Bronchial epithelial cell (primary cell): ENCODE measurements at places on chromosomes 11 and 22. TPM values are rescaled to one million over a fixed set of nuclear protein-coding genes. Genes with fewer than 3 reads are reported as not detected.

DNA sequence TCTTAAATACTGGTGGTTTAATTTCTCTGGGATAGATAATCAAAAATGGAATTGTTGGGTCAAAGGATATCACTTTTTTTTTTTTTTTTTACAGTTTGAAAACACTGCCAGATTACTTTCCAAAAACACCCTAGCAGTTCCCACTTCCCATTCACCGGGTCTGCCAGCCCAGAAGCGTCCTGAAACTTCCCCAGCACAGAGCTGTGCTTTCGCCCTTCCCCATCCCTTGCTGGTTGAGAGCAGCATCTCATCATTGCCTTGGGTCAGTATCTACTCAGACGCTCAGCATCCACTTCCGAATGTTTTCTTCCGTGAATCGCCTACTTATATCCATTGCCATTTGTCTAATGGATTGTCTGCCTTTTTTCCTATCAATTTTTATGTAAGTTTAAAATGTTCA lies 5.5 kb downstream of the CERK start:
- DNase-seq, result no peak

The RAG2 gene
- total RNA-seq, result not detected in 2 replicates

DNA sequence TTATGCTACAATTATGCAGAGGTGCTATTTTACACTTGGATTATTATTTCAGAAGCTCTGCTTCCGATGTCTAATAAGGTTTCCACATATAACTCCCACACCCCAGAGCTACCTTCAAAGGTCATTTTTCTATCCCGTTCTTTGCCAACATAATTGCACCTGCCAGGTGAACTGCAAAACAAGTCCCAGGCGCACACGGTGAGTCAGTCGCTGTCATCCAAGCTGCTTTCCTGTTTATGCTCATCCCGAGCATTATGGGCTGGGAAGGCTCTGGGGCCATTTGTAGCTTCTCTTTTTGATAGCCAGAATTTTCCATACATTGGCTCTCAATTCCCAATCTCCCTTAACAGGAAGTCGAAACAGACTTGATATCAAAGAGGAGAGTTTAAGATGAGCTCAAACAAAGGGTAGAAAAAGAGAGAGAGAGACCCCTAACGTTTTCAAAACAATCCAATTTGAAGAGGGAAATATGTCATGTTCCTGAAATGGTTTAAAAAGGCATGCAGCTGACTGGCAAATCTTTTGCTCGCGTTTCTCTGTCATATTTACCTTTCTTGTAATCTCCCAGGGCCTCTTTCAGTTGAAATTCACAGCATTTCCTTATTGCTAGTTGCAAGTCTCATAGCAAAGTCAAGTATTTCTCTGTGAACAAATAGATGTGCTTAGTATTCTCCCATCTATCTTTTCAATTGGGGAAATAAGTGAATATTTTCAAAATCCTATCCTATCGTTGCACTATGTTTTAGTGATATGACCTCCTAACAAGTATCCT lies 815.9 kb downstream of the KCNA4 start:
- DNase-seq, result no peak

DNA sequence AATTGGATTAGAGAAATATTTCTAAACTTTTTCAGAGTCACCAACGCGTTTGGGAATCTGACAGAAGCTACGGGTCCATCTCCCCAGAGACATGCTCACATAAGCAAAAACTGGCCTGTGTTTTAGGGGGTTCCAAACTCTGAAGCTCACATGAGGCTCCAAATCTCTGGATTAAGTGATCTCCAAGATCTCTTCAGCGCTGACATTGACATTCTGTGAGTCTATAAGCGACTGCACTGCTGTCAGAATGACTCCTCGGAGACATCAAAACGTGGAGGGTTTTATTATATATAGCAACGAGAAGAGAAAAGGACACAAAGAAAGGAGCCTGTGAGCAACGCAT lies 642 bp upstream of the SIK2 start:
- no peak for DNase-seq

GRCh38 chr11:118339281-118339961 lies 3.1 kb downstream of the CD3D start:
- DNase-seq, result no peak

DNA sequence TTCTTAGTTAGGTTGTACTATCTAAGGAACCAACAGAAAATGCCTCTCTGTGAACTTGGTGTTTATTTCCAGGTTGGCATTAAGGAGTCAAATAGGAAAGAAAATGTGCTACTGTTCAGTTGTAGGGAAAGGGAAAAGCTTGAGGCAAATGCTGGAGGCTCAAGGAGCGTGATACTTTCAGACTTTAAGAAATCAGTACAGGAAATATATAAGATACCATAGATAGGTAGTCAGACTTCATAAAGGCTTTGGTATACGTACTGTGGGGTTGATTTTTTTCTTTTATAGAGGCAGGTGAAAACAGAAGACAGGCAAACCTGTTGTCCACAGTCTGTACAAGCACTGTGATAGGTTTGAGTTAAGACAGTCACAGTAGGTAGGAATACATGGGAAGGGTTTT lies 30.8 kb downstream of the EP300 start:
- DNase-seq, result peak; percentile 53

The GSTT2B gene
- total RNA-seq, result 0.79 and 0.90 TPM in 2 replicates

The NCAM1 gene
- under 0.01 TPM in 1 of 2 replicates, not detected in the other for total RNA-seq

- no peak for DNase-seq
Measured at GRCh38 chr22:29016067-29016938, 45.3 kb downstream of the C22orf31 start.

DNA sequence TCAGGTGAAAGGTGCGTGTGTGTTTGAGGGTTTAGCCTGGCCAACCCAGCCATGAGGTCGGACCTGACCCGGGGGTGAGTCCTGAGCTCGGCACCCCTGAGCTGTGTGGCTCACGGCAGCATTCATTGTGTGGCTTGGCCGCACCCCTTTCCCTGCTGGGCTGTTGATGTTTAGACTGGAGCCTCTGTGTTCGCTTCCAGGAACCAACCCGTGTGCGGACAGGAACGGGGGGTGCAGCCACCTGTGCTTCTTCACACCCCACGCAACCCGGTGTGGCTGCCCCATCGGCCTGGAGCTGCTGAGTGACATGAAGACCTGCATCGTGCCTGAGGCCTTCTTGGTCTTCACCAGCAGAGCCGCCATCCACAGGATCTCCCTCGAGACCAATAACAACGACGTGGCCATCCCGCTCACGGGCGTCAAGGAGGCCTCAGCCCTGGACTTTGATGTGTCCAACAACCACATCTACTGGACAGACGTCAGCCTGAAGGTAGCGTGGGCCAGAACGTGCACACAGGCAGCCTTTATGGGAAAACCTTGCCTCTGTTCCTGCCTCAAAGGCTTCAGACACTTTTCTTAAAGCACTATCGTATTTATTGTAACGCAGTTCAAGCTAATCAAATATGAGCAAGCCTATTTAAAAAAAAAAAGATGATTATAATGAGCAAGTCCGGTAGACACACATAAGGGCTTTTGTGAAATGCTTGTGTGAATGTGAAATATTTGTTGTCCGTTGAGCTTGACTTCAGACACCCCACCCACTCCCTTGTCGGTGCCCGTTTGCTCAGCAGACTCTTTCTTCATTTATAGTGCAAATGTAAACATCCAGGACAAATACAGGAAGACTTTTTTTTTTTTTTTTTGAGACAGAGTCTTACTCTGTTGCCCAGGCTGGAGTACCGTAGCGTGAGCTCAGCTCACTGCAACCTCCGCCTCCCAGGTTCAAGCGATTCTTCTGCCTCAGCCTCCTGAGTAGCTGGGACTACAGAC lies 53.9 kb upstream of the PPP6R3 start:
- DNase-seq, result peak; percentile 8

The THRSP gene
- not detected in 2 replicates for total RNA-seq

DNA sequence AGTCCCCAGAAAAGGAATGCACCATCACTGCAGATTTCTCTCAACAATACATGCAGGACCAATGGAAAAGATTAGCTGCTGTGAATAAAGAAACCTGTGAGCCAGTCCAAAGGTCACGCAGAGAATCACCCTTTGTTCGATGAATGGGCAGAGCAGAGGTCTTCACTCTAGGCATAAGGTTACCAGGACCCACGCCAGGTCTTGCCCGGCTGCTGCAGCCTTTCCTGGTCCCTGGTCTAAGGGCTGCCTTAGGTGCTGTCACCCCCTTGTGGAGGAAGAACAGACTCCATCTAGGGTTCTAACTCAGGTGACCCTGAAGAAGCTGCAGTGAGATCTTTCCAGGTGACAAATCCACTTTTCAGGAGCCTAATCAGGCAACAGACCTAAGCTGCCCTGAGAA lies 29.0 kb upstream of the NAP1L4 start:
- DNase-seq, result peak; percentile 61

The OR52N4 gene
- total RNA-seq, result not detected in 2 replicates

DNA sequence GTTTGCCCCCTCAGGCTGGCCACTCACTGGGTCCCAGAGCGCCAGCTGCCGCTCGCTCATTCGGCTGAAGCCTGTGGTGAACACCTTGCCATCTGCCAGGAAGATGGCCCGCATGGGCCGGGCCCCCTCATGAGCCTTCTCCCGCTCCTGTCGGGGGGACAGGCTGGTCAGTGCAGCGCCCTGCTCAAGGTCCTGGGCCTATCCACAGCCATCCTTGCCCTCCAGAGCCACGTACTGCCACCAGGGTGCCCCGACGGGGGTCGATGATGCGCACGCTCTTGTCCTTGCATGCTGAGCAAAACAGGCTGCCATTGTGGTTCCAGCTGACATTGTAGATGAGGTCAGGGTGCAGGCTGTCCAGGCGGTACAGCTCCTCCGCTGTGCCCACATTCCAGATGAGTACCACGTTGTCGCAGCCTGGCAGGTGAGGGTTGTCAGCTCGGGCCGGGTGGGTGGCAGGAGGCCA lies 2.1 kb downstream of the CORO1B start:
- DNase-seq, result no peak

The ABCC8 gene
- not detected in 2 replicates for total RNA-seq

- no peak for DNase-seq
Measured at GRCh38 chr22:19064354-19065054, 57.7 kb downstream of the DGCR2 start.

- DNase-seq, result no peak
Measured at GRCh38 chr11:121557348-121557747, 104.6 kb upstream of the SORL1-AS1 start.

GRCh38 chr11:67438158-67438902 lies 848 bp upstream of the PTPRCAP start:
- DNase-seq, result no peak

GRCh38 chr11:2259466-2259830 lies 10.9 kb downstream of the ASCL2 start:
- DNase-seq, result no peak

GRCh38 chr22:28884747-28885350 lies 1.5 kb downstream of the ZNRF3 start:
- DNase-seq, result no peak

DNA sequence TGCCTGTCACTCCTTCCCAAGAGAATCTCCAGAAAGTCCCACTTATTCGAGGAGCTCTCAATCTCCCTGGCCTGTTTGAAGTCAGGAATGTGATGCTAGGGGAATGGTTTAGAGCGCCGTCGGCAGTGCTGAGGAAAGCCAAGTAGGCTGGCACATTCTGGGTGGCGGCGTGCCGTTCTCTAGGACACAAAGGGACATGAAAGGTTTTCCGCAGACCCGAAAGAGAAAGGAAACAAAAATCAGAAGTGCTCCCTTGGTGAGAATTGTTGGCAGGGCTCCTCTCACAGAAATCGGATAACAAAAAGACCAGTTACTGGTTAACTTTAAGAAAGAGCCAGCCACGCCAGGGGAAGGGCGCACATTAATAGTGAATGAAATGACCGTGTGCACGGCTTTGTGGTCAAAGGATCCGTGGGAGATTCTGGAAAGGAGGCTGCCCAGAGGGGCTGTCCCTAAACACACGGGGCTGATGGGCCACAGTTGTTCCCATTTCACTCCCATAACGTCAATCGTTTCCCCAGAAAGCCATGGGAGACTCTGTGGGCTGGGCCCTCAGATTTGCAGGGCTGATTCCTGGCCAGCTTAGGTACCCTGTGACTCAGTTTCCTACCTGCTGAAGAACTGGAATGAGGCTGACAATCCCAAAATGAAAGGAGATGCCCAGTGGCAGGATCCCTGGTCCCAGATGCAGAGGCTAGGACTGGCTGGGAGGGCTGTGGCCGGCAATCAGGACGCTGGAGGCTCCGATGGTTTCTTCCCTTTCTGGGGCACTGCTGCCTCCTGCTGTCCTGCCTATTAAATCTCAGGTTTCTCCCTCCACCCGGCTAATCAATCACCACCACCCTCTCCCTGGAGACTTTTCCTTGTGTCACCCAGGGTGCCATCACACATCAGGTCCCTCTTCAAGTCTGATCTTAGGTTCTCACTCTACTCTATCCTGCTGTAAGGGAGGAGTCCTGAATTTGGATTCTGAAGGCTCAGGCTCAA lies 82.3 kb downstream of the RCN1 start:
- peak; percentile 43 for DNase-seq

The NEFH gene
- under 0.01 and 0.13 TPM in 2 replicates for total RNA-seq

The PRAME gene
- not detected in 2 replicates for total RNA-seq

The HIC2 gene
- 1.8 and 3.2 TPM in 2 replicates for total RNA-seq

DNA sequence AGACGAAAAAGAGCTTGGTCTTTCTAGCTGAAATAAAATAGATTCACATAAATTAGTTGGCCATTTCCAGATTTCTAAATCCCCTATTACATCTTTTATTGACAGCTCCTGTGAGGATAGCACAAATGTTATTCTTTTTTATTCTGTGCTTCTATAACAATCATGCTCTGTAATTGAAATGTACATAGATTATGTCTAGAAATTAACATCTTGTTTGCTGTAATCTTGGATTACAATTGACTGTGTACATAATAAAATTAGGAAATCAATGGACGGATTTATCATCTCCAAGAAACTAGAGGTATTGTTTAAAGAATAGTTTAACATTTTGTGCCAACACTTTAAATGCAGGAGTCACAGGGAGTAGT lies 31.2 kb downstream of the IMMP1L start:
- DNase-seq, result no peak

The COMMD9 gene
- 7.8 and 9.2 TPM in 2 replicates for total RNA-seq

The CDC45 gene
- 0.26 and 1.2 TPM in 2 replicates for total RNA-seq

DNA sequence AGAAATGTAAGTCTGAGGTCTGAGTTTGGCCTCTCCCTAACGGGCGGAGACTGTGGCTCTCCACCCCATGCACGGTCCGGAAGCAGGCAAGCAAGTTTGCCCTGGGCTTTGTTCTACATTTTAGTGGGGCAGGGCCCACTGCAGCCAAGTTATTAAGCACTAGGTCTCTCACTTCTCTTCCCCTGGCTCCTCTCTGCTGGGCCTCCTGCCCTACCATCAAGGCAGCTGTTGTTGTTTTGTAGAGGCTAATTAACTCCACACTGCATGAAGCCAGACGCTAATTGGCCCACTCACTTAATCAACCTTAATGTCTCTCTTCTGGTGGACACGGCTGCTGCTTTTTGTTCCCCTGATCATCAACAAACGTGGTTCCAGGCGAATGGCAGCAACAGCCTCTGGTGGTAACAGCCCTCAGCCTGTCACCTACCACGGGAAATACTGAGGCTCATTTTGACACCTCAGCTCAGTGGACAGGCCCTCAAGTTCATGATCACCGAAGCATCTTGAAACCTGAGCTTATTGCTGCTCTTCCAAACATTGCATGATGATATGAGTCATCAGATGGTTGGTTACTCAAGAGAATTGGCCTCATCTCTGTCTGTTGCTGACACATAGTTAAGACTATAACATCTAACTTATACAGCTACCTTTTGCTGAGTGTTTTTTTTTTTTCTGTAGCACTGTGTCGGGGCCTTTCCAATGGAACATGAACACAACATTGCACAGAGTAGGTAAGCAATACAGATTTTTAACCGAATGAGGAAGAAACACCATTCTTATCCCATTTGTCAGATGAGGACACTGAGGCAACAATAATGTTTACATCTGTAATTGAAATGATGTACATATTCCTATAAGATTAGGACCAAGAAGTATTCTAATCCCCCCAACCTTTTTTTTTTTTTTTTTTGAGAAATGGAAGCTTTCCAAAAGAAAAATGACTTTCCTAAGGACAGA lies 20.8 kb upstream of the LMO2 start:
- DNase-seq, result peak; percentile 95

The MOV10L1 gene
- 0.26 and 1.4 TPM in 2 replicates for total RNA-seq

- DNase-seq, result no peak
Measured at GRCh38 chr11:44758983-44759382, 32.2 kb downstream of the TSPAN18 start.
